ENCODE measurements at places on chromosomes 16 and 17. TPM values are rescaled to one million over a fixed set of nuclear protein-coding genes. Genes with fewer than 3 reads are reported as not detected.

The ACLY gene
- 222 TPM for total RNA-seq

The TBC1D26 gene
- total RNA-seq, result 0.35 TPM

The TMEM238L gene
- total RNA-seq, result not detected

The EME1 gene
- total RNA-seq, result 38.2 TPM

The CASKIN1 gene
- total RNA-seq, result 0.06 TPM

The OSGIN1 gene
- 1.0 TPM for total RNA-seq

- no peak for DNase-seq
Measured at GRCh38 chr16:48501516-48502377, 108.2 kb downstream of the N4BP1 start.

DNA sequence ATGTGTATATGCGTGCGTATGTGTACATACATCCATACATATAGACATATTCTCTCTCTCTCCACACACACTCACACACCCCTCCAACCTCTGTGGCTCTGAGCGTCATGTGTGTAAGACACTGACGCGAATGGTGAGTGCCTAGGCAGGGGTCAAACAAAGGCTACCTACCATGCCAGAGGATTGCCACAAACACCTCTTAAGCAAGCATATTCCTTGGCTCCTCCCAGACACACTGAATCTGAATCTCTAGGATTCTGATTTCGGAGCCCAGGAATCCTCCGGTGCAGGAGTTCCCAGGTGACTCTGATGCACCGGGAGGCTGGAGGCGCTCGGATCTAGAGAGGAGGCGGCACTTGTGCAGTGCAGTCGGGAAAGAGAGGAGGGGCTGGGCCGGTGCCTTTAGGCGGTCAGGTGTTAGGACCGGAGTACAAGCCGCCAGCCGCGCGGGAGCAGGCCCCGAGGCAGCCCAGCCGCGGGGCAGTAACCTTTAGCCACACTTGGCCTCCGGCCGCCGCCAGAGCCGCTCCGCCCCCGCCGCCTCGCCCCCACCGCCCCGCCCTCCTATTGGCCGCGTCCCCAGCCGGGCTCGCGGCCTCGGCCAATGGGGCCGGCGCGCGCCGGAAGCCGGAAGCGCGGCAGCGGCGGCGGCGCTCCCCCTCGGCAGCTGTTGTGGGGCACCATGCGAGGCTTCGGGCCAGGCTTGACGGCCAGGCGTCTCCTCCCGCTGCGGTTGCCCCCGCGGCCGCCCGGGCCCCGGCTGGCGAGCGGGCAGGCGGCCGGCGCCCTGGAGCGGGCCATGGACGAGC, at the start of gene MLYCD:
MLYCD (plus strand) TSS at position 653 of the 809 bp plus-strand sequence; CDS start at position 683, 30 bp downstream.
- DNase-seq, result peak; percentile 84

- no peak for DNase-seq
Measured at GRCh38 chr17:34156401-34156740, 98.7 kb upstream of the CCL2 start.

GRCh38 chr16:60142619-60143347, 1408.7 kb upstream of the GOT2 start:
- no peak for DNase-seq

GRCh38 chr16:77748421-77749005, 26.2 kb downstream of the NUDT7 start:
- DNase-seq, result no peak

GRCh38 chr16:5056352-5056751, 9.4 kb downstream of the C16orf89 start:
- peak; percentile 45 for DNase-seq

GRCh38 chr16:30367349-30368009, 2.8 kb downstream of the TBC1D10B start:
- DNase-seq, result no peak

- no peak for DNase-seq
Measured at GRCh38 chr17:44324092-44324570, 492 bp downstream of the SLC25A39 start.

DNA sequence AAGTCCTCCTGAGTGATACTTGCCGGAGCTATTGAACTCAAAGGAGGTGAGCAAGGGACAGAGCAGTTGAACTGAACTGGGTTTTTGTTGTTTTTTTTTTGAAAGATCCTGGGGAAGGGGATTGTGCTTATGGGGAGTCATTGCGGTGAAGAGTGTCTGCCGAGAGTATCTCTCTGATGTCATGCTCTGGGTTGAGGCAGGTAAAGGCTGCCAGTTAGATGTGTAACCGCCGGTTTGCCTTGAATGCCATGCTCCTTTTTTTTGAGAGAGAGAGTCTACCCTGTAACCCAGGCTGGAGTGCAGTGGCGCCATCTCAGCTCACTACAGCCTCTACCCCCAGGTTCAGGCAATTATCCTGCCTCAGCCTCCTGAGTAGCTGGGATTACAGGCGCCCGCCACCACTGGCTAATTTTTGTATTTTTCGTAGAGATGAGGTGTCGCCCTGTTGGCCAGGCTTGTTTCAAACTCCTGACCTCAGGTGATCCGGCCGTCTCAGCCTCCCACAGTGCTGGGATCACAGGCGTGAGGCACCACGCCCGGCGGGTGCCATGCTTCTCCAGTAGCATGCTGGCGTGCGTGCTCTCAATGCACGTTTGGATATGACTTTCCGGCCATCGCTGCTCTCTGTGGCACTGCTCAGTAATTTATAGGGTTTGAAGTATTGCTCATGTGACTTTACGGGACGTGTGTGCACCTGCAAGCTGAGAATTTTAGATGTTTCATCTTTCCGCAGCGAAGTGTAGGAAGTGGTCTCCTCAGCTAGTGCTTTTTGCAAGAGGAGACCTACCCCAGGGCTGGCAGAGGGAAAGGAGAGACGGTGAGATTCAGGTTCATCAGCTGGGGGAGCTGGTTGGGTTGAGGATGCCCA, 8.5 kb downstream of the ZC3H18 start:
- DNase-seq, result no peak

DNA sequence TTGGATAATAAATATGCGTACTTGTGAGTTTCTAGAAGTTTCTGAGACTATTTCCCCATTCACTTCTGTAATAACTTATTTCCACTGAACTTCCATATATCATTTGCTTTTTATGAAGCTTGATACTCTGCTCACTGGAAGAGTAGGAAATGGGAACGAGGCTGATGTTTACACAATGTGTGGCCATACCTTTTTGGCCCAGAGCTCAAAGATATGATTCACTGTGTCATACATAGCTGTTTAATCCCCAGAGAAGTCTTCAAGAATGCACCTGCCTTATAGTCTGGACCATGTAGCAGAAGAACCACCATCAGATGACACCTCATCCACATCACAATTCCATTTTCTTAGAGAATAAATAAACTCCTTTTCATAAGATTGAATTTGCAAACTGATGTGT, 40.3 kb upstream of the TEKT3 start:
- DNase-seq, result no peak

GRCh38 chr17:14831491-14831890, 433.6 kb downstream of the PMP22 start:
- DNase-seq, result no peak
